NCI-H2171 (cell line): ENCODE measurements at places on chromosomes 12 and 14.

DNA sequence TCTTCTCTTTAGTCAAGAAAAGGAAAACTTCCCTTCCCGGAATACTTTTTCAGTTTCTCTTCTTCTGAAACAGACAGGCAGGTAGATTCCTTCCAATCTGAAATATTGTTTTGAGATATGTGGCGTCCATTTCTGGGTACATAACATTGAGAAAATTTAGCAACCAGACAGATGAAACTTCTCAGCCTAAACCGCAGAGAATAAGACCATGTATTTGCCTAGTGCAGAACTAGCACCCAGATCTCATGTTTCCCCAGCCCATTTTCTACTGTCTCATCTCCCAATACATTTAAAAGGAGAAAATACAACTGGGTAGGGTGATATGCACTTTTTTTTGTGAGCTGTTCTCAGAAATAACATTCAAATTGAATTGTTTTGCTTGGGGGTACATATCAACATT is 6.4 kb downstream of the AVPR1A start:
- DNase-seq = no peak

GRCh38 chr14:100076133-100076532 is 10.9 kb downstream of the EVL start:
- no peak for DNase-seq

GRCh38 chr14:56243110-56243509 is 124.9 kb downstream of the PELI2 start:
- DNase-seq = no peak

DNA sequence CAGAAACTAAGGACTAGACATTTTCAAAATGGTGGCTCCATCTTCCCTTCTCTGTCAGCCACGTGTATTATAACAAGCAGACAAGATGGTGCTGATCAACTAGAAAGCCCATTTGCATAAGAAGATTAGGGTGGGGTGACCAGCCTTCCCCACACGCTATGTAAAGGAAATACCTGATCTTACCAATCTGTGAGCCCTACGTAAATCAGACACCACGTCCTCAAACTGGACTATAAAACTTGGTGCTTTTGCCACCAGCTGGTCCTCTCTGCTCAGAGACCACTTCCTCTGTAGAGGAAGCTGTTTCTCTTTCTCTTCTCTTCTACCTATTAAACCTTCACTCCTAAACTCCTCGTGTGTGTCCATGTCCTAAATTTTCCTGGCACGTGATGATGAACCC is 101.1 kb upstream of the PLEKHG7 start:
- DNase-seq = no peak

DNA sequence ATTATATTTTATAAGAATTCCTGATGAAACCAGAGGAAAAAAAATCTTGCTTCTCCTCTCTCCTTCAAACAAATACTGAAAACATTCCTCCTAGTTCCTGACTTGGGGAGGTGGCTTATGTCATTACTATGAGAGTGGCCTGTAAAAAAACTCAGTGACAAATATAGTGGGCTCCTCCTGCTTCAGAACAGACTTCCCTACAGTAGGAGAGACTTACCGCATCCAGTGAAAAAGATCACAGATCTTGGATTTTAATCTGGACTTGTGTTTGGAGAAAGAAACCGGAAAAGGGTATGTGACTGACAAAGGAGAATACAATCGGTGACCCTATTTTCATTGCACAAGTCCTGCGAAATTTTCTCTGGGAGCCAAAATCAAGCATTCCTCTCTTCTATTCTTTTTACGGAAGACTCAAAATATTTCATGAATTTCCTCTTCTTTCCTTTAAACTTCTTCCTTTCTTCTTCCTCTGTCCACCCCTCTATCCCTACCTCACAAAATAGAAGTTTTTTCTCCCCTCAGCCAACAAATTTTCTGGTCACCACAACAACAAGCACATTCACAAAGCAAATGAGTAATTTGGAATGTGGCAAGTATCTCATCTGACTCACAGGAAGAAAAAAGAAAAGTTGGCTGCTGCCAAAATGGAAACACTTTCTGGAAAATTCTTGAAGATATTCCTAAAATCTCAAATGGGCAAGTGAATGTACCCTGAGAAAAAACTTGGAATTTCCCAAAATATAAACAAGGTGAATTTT is 185.1 kb upstream of the CDKN3 start:
- DNase-seq = no peak

DNA sequence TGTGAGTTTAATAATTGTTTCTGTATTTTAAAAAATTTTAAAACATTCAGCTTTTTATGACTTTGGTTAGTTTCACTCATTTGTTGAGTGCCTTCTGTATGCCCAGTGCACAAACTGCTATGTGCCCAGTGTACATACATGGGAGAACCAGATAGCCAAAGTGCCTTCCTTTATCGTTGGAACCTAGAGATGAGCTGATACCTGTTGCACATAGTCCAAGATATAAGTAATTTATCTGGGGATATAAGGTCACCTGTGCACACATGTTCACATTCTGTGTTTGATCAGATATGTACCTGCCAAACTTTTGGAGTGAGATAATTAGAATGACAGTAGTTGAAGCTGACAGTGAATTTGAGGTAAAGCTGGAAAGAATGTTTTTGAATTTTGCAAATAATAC is 37.9 kb downstream of the RAB21 start:
- DNase-seq = no peak

DNA sequence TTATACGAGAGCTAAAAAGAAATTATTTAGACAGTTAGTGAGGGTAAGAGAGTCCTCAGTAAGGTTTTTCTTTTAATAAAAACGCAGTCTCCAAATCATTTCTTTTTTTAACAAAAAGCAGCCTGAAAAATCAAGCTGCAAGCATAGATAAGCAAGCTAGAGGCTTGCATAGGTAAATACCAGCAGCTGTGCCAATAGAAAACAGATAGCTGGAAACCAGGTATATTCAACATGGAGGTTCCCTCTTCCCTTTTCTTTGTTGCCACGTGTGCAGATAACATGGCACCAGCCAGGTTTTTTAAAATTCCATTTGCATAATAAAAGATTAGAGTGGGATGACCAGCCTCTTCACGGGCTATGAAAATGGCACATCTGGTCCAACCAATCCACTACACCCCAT is 6.1 kb upstream of the PRKAB1 start:
- no peak for DNase-seq

DNA sequence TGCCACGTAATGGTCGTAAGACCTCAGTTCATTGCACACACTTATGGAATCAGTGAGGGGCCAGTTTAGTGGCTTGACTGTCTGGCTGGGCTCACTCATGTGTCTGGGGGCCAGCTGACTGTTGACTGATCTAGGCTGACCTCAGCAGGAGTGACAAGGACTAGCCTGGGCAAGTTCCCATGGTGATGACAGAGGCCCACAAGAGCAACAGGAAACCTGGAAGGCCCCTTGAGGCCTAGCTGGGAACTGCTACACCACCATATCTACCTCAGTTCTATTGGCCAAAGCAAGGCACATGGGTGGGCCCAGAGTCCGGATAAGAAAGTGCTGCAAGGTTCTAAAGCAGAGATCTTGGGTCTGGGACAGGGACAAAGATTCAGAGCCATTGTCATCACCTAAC is 21.3 kb upstream of the RFLNA start:
- no peak for DNase-seq
